ENCODE measurements at places on chromosomes 11 and 22. TPM values are rescaled to one million over a fixed set of nuclear protein-coding genes. Genes with fewer than 3 reads are reported as not detected.

The CCDC117 gene
- total RNA-seq, result 16.6 TPM

The CENPM gene
- total RNA-seq, result 3.2 TPM

GRCh38 chr11:130150790-130151189 is 8.8 kb upstream of the ST14 start:
- DNase-seq, result no peak
- peaks cover 5% of the 10 kb centered on the region for H3K4me1 ChIP-seq
- peaks cover 7% of the 10 kb centered on the region for H3K27me3 ChIP-seq

- H3K4me3 ChIP-seq, result no peak overlapping the region
- peaks cover 3% of the 10 kb centered on the region for H3K4me1 ChIP-seq
- H3K36me3 ChIP-seq, result no peaks in the 10 kb centered on the region
- no peak for DNase-seq
- H3K27me3 ChIP-seq, result no peaks in the 10 kb centered on the region
Measured at GRCh38 chr22:44143105-44143474, 37.6 kb upstream of the PARVG start.

- no peak overlapping the region for H3K4me3 ChIP-seq
- no peak for DNase-seq
- peaks cover 16% of the 10 kb centered on the region for H3K4me1 ChIP-seq
Measured at GRCh38 chr11:12841946-12842630, 167.0 kb upstream of the RASSF10 start.

DNA sequence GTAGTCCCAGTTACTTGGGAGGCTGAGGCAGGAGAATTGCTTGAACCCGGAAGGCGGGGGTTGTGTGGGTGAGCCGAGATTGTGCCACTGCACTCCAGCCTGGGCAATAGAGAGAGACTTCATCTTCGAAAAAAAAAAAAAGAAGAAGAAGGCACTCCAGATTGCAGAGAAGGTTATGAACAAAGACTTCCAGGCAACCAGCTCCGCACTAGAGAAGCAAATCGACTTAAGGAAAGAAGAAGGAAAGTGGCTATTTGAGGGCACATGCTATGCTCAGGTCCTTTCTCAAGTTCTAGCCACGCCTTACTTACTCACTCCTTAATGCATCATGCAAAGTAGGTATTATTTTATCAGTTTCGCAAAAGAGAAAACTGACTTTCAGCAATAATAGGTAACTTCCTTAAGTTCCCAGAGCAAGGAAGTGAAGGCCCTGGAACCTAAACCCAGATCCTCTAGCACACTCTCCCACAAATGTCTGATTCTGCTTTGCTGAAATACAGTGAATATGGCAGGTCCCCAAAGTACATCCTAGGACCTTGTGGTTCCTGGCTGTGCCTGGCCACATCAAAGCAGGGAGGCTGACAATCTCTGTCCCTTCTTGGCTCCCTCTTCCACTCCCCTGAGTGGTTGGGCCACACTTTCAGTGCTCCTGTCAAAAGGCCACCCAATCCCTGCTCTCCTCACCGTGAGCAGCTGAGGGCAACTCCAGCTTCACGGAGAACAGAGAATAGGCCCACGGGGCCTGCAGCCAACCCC is 14.2 kb downstream of the CD3E start:
- H3K4me3 ChIP-seq, result peak overlapping the region; percentile 48
- peaks cover 6% of the 10 kb centered on the region for H3K36me3 ChIP-seq
- H3K27me3 ChIP-seq, result no peaks in the 10 kb centered on the region
- peak overlapping the region; percentile 99 for H3K27ac ChIP-seq
- no peak for DNase-seq

GRCh38 chr11:102267609-102268008 is 49.7 kb upstream of the BIRC3 start:
- no peak for DNase-seq
- H3K27ac ChIP-seq, result no peak overlapping the region
- peaks cover 23% of the 10 kb centered on the region for H3K4me1 ChIP-seq
- no peaks in the 10 kb centered on the region for H3K36me3 ChIP-seq
